ENCODE measurements at places on chromosomes 5 and 9.

GRCh38 chr9:5382479-5382878, 42.8 kb upstream of the RLN1 start:
- no peak for DNase-seq

- DNase-seq: no peak
These were observed 136.5 kb downstream of the CDK5RAP2 start for GRCh38 chr9:120443489-120443888.

- no peak for DNase-seq
These were observed 83.0 kb downstream of the MARCHF3 start for GRCh38 chr5:126947146-126948010.

DNA sequence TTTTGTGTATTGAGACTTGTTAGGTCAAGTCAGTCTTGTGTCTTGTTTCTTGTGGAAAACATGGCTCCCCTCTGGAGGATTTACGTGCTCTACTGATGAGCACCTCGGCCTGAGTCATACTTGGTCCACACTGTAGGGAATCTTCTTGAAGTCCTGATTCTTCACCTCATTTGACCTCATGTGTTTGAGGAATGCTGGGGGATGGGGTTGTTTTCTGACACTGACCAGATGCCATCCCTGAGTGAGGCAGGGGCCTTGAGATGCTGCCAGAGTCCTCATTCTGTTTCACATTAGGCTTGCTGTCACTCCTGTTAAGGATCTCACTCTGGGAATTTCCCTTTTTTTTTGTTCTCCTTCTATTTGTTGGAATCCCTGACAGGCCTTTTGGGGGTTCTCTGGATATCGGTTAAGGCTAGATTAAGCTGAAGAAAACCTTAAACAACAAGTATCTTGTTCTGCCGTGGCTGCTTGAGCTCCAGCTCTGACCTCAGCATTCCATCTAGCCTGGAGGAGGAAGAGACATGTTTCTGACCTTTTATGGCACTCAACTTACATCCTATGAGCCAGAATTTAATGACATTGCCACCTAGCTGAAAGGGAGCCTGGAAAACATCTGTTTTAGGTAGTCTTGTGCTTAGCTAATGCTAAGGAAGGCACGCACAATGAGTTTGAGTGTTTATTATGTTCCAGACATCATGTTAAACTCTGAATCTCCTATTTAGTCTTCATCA, 20.6 kb downstream of the TCOF1 start:
- no peak for DNase-seq

DNA sequence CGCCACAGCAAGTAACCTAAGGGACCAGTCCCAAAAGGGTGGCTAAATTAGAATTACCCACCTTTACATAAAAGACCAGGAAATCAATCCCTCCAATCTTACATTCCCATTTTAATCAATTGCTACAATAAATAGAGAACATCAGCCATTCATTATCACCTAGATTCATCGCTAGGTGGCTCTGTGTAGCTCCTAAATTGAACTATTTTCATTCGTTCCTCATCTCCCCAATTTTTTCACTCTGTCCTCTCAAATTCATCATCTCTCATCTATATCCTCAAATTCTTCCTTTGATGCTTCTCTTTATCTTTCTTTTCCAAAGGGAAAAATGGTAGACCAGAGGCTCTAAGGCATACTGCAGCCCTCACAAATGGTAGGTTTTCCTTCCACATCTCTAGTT, 108.2 kb upstream of the TNC start:
- no peak for DNase-seq

DNA sequence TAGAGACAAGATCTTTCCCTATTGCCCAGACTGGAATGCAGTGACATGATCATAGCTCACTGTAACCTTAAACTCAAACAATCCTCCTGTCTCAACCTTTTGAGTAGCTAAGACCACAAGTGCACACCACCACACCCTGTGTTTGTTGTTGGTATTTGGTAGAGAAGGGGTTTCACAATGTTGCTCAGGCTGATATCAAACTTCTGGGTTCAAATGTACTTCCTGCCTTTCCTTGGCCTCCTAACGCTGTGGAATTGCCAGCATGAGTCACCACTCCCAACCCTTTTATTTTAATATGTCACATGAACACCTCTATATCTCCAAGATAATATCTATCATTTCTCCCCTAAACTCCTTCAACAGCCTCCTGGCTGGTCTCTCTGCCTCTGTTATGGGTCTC, 719.0 kb downstream of the PTPRD start:
- DNase-seq: no peak

DNA sequence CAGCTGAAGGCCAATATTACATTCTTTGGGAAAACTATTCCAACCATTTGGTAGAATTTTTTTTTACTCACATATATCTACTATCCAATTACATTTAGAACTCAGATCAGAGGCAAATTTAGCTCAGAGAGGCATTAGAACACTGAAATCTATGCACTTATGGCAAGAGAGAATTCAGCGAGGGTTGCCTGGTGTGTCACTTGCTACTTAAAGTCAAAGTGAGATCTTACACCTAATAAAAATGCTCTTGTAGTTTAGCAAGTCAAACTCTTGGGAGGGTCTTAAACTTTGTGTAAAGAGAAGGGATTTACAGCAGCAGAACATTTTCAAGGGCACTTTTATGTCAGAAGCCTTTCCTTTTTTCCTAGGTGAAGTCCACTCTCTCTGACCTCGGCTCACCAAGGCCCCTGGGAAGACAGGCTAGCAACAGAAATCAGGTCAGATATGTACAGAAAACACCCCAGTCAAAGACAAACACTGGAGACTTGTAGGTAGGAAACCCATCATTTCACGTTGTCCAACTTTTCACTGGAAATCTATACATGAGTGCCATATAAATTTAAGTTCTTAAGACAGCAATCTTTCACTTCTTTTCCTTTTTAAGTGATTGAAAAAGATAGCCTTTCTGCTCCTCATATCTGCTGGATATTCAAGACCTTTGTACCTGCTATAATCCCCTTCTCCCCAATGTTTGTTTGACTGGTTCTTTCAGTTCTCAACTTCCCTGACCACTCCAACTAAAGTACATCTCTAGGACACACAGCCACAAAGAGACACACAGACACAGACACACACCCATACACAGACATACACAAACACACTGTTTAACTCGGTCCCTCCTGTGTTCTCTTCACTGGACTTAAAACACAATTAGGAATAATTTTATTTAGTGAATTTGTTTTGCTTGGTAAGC, 635.8 kb downstream of the PDE4D start:
- DNase-seq: no peak

GRCh38 chr5:149887622-149888183, 56.9 kb downstream of the PDE6A start:
- no peak for DNase-seq

Measured in NCI-H187 (cell line).